ENCODE measurements at places on chromosomes 13 and 19.

- DNase-seq = no peak
Measured at GRCh38 chr13:38785042-38785441, 98.2 kb downstream of the FREM2 start.

GRCh38 chr19:31626941-31627340 lies 277.7 kb upstream of the TSHZ3 start:
- no peak for DNase-seq

DNA sequence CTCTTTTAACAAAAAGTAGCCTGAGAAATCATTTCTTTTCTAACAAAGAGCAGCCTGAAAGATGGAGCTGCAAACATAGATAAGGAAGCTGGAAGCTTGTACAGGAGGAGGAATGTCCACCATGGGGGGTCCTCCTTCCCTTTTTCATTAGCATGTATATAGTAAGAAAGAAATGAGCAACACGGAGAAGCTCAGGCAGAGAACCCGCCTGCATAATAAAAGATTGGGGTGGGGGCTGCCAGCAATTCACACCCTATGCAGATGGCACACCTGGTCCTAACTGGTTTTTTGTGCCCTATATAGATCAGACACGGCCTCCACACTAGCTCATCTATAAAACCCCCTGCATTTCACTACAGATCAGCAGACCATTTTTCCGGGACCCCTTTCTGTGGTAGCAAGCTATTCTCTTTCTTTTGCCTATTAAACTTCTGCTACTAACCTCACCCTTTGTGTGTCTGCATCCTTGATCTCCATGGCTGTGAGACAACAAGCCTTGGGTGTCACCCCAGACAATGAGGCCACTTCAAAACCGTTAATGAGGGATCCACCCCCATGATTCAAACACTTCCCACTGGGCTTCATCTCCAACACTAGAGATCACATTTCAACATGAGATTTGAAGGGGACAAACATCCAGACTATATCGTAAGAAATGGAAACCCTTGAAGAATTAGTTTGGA lies 167.5 kb upstream of the FREM2 start:
- DNase-seq = no peak

- DNase-seq = no peak
Measured at GRCh38 chr13:50464349-50465251, 378.9 kb downstream of the DLEU7 start.

DNA sequence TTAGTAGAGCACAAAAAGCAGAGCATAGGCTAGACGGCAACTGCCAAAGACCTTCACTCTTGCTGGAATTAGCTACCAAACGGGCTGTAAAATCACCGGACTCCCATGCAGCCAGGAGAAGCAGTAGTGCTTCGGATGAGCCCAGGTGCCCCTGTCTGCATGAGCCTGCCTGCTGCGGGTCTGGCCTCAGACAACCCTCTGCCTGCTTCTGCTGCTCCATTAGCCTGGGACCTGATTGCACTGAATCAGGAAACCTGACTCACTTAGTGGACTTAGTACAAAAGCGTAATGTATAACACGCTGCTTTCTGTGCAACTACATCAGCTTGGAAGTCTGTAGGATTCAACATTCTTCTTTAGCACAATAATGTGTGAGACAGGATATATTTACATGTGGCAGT lies 170.0 kb downstream of the LMO7 start:
- DNase-seq = no peak

- DNase-seq = no peak
Measured at GRCh38 chr19:35352177-35352447, 4.4 kb downstream of the FFAR1 start.

GRCh38 chr13:62123409-62123808 lies 707.8 kb upstream of the PCDH20 start:
- no peak for DNase-seq

- no peak for DNase-seq
Measured at GRCh38 chr13:42777467-42777866, 3.9 kb upstream of the FAM216B start.

DNA sequence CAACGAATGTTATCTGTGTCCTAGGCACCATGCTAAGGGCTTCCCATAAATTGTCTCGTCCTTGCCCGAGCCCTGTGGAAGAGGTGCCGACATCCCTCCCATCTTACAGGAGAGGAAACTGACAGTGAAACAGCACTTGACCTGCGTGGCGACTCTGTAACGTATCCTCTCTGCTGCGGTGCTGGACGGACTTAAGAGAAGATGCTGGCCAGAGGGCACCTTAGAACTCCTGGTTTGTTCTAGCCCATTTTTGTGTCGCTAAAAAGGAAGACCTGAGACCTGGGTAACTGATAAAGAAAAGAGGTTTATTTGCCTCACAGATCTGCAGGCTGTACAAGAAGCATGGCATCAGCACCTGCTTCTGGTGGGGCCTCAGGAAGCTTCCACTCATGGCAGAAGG lies 68.6 kb downstream of the KCTD15 start:
- no peak for DNase-seq

DNA sequence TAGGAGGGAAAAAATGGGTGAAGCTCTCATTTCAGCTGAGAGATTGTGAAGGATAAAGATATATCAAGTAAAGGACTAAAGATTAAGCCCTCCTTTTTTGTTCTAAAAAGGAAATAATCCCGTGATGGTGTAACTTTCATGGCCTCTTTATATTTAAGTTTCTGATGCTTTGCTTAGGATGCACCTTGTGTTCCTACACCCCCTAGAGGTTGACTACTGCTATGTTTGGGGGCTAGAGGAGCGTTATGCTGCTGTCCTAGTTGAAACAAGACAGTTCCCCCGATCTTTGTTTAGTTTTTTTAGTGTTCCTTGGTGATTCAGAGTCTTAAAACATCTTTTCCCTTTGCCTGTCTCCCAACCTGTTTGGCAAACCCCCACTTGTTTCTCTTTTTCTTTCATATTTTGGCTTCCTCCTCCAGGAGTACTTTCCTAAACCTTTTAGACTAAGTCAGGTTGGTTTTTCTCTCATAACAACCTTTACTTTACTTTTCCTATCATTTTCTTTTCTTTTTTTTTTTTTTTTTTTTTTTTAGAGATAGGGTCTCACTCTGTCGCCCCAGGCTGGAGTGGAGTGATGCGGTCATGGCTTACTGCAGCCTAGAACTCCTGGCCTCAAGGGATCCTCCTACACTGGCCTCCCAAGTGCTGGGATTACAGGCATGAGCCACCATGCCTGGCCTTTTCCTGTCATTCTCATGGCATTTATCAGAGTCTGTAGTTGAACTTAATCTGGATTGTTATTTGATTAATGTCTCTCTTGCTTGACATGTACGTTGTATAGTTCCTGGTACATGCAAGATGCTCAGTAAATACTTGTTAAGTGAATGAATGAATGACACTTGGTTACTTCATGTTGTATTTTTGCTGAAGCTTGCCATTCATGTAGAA lies 2.8 kb downstream of the UBA2 start:
- DNase-seq = peak; percentile 7

- DNase-seq = no peak
Measured at GRCh38 chr19:51525651-51526050, 5.8 kb downstream of the SIGLEC6 start.

DNA sequence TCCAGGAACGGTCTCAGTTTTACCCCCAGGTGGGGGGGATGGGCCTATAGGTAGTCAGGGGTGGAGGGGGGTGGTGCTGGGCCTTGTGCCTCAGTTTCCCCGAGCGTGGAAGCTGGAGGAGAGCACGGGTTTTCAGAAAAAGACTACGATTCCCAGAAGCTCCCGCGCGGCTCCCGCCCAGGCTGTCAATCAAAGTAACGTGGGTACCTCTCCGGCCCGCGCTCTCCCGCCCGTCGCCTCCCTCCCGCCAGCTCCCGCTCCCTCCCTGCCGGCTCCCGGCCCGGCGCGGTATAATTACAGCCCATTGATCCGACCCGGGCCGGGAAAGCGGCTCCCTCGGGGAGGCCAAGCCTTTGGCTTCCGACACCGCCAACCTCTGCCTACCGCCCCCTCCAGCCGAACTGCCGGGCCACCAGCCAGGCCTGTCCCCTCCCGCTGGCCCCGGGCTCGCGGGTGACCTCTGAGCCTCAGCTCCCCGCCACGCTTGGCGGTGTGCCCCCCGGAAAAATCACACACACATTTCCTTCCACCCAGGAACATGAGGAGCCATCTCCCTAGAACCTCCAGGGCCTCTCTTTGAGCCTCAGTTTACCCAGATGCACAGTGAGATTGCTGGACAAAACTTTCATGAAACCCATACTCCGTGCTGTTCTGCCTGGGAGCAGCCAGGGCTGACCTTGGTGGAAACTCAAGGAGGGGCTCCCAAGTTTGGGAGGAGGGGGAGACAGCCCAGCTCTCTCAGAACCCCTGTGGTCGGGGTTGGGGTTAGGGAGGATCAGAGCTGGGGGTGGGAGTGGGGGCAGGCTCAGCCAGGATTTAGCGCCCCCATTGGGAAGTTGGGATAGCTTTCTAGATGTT lies 7.3 kb upstream of the TLE2 start:
- DNase-seq = peak; percentile 82

DNA sequence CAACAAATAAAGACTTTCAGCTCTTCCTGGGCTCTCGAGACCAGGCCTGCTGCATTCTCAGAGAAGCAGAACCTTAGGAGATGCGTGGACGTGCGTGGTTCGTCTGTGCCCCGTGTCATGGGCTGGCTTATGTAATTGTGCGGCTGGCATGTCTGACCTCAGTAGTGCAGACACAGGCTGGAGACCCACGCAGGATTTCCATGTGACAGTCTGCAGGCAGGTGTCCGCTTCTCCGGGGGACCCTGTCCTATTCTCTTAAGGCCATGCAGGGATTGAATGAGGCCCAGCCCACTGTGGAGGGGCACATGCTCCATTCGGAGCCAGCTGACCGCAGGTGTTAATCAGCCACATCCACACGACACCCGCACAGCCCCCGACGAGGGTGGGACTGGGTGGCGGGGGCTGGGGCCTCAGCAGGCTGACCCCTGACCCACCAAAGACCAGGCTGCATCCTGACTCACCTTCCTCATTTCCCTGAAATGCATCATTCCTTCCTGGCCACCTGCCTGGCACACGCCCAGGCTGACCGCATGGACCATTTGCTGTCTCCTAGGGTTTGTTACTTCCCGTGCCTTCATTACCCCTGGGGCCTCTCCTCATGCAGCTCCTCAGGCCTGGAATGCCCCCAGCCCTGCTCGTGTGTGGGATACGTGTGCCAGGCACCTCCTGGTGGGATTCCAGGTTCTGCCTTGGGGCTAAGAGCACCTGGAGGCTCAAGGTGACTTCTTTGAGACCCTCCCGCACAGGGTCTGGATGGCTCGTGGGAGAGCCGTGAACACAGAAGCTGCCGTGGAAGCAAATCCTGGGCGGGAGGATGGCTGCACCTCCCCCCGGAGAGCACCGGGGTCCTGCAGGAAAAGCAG lies 10.7 kb upstream of the MCF2L start:
- DNase-seq = no peak

DNA sequence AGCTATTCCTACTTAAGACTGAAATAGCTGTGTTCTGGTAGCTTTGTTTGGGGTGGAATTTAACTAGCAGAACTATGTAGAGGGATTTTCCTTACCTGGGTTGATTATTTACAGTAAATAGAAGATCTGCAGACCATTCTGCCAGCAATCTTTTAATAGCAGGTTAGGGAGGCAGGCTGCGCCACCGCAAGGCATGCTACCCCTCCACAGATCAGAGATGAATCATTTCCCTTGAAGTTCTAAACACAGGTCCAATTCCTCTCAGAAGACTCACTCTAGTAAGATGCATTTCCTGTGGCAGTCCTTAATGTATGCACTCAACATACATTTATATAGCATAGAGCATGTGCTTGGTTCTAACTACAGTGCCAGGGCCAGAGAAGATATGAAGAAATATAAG lies 109.0 kb downstream of the TNFRSF19 start:
- DNase-seq = no peak

- DNase-seq = no peak
Measured at GRCh38 chr19:29798774-29799497, 12.9 kb upstream of the CCNE1 start.

- DNase-seq = no peak
Measured at GRCh38 chr19:18878058-18878797, 17.7 kb downstream of the CERS1 start.

DNA sequence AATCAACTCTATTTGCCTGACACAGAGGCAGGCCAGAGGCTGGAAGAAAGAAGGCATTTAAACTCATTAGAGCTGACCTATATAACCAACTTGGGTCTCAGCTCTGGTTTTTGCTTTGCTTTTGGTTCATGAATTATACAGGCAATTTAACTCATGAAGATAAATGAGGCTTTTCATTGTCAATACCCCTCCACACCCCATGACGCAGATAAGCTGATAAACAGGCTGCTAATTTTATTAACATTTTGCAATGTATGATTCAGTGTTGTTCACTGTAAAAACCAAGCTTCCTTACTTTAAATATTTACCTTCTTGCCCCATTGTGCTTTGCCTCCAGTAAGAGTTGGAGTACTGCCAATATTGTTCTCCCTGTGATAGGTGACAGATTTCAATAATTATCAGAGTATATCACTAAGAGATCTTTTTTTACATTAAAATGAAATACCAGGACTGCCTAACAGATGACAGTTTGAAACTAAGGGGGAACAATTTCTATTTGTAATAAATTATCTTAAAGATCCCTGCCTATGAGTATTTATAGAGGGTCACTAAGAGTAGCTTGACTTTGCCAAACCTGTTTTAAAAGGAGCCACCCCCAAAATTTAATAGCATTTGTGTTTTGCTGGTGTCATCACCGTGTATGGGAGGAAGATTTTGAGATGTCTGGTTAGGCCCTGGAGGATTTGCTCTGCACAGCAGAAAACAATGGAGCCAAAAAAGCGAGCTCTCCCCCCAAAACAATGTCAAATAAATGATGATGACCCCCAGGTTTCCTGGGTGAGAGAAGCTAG lies 472.7 kb upstream of the NBEA start:
- DNase-seq = no peak

- DNase-seq = no peak
Measured at GRCh38 chr19:49425922-49426592, 869 bp downstream of the GFY start.

- no peak for DNase-seq
Measured at GRCh38 chr13:102700088-102701031, 5.5 kb upstream of the METTL21C start.

DNA sequence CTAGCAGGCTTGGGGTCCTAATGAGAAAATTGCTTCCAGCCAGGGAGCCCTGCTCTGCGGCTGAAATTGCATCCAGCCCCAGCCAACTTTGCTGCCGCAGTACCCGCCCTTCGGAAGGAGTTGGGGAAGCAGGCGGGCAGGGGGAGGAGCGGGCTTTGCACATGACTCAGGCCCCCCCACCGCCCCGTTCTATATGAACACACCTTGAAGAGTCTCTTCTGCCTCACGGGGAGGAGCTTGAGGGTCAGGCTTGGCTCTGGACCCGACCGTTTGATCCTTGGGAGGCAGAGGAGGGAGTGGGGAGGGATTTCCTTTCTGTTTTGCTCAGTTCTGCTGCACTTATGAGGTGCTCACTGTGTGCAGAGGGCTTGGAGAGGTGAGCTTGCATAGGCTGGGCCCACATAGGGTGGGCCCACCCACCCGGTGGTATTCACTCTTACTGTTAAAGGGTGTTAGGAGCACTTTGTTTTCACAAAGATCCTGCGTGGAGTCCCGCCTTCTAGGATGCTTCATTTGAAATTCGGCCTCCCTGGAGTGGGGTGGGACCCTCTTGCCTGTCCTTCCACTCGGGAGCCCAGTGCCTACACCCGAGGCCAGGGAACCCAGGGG lies 46.5 kb downstream of the LYL1 start:
- DNase-seq = no peak

- DNase-seq = no peak
Measured at GRCh38 chr19:44875666-44876451, 15.2 kb upstream of the TOMM40 start.

Data from stimulated activated CD4-positive, alpha-beta T cell treated with anti-CD3 and anti-CD28 coated beads, Interleukin-12 subunit alpha, Interleukin-12 subunit beta, amount 100 ng/mL, for 48 hours (primary cell).